Tibial nerve (tissue), 4 donors: ENCODE measurements at places on chromosomes 12 and 14. TPM values are rescaled to one million over a fixed set of nuclear protein-coding genes. Genes with fewer than 3 reads are reported as not detected.

Gene CCDC77
- 9.2 TPM for total RNA-seq

DNA sequence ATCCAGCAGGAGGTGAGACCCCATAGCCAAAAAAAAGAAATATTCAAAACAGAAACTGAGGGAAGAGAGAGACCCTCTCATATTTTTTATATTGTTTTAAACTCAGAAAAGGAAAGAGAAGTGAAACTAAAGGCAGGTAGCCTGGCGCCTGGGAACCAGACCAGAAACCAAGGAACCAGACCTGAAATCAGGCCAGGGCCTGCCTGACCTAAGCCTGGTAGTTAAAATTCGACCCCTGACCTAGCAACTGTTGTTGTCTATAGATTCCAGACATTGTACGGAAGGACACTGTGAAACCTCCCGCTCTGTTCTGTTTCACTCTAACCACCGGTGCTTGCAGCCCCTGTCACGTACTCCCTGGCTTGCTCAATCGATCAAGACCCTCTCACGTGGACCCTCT is 38.5 kb upstream of the CD163 start:
- no peak for DNase-seq

Gene KCNJ8
- total RNA-seq, result 9.8 TPM

GRCh38 chr12:128079-128478 is 61.5 kb downstream of the IQSEC3 start:
- DNase-seq, result no peak

GRCh38 chr14:91349481-91350074 is 68.0 kb downstream of the CCDC88C start:
- no peak for DNase-seq

GRCh38 chr14:63248211-63248610 is 44.0 kb downstream of the RHOJ start:
- no peak for DNase-seq

GRCh38 chr12:124752437-124753227 is 111.0 kb downstream of the SCARB1 start:
- DNase-seq, result no peak

DNA sequence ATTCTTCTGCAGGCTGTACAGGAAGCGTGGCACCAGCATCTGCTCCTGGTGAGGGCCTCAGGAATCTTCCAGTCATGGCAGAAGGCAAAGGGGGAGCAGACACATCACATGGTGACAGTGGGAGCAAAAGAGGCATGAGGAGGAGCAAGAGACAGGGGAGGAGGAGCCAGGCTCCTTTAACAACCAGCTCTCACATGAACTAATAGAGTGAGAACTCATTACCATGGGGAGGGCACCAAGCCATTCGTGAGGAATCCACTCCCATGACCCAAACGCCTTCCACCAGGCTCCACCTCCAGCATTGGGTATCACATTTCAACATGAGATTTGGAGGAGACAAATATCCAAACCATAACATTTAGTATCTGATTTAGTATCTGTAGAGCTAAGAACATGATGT is 14.7 kb upstream of the TRIM9 start:
- no peak for DNase-seq

DNA sequence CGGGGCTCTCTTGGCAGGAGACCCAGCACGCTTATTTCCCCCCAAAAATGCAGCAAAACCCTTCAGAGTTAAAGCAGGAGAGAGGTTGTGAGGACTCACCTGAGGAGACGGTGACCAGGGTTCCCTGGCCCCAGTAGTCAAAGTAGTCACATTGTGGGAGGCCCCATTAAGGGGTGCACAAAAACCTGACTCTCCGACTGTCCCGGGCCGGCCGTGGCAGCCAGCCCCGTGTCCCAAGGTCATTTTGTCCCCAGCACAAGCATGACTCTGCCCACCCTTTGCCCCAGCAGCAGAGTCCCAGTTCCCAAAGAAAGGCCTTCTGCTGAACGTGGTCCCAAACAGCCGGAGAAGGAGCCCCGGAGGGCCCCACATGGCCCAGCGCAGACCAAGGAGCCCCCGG is 337.7 kb downstream of the TMEM121 start:
- no peak for DNase-seq

DNA sequence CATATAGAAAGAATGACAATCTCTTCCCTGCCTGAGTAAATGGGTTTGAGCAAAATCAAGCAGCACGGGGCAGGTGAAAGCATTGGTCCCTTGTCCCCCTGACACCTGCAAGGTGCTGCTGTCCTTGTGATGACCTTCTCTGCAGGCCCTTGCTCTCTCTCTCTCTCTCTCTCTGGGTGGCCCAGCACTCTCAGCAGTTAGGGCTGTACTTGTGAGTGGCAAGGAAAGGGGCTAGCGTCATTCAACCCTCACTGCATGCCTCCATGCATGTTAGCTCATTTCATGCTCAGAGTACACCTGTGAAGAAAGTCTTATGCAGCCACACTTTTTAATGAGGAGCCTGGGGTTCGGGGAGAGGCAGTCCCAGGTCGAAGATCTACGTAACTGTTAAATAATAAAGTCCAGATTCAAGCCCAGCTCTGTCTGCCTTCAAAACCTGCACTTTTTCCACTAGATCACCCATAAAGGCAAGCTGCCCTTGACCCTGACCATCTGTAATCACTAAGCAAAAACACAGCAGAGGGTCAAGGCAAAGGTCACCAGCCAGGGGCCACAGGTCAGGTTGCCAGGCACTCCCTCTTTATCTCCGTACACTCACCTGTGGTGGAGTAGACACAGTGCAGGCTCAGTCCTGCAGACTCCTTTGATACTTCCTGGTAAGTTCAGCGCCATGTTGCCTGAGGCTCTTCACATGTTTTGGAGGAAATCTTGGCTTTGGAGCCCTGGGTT is 44.9 kb upstream of the CLMN start:
- no peak for DNase-seq

DNA sequence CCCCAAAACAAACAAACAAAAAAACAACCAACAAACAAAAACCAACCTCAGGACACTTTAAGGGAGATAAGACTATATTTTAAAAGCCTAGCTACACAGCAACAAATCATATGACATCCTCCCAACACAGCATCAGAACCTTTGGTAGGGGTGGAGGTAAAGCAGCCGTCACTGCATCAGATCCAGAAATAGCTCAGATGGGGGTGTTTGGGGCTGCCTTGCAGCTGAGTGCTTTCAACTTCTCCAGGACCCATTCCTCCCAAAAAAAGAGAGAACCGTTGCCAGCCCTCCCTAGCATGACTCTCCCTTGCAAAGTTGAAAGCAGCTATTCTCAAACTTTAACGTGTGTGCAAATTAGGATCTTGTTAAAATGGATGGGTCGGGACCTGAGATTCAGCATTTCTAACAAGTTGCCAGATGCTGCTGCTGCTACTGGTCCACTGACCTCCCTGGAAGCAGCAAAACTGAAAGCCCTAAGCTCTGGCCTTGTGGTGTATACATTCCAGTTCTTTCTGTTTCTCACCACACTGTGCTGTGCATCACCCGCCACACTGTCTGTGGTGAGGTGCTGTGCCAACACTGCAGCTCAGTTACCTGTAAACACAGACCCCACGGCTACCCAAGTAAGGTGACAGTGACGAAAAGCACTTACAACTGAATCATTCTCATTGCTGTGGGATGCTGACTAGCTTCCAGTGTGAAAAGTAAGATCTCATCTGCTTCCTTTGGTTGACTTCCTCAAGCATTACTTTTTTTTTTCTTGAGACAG is 54.0 kb downstream of the SLC38A1 start:
- no peak for DNase-seq

GRCh38 chr14:100887728-100888335 is 15.7 kb downstream of the RTL1 start:
- no peak for DNase-seq
